ENCODE measurements at places on chromosomes 1 and 21.
A peak's percentile ranks its signal among the peaks of the same experiment; 100 is the strongest.

GRCh38 chr1:109935451-109935900 is 24.8 kb downstream of the CSF1 start:
- DNase-seq, result no peak

- no peak for DNase-seq
These were observed 31.7 kb downstream of the RUNX3 start for GRCh38 chr1:24898152-24898908.

DNA sequence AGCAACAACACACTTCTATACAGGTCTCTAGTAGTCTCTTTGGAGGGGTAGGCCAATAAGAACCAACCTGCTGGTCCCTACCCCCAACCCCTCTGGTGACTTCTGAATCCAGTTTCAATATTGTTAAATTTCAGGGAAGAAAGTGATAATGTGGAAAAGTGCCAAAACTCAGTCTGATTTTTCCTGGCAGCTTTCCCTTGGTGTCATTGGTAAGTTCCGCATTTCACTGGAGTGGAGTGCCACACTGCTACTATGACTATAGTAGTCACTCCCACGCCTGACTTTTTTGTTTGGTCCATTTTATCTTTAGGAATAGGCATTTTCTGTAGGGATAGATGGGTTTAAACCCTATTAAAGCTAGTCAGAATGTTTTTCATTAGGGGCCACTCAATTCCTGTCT is 5.7 kb upstream of the ARID1A start:
- no peak for DNase-seq

DNA sequence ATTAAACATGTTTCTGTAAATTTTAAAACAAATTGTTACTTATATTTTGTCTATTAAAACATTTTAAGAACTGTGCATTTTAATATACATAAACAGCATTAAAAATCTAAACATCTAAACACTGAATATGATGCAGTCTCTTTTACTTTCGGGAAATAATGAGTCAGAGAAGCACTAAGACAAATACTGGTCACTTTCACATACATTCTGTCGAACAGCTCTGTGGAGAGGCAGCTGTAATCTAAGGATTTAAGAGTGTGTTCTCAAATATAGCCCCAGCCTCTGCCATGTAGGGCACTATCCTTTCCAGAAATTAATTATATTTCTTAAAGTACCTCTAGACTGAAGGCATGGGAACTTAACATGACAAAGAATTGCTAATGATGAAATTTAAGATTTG is 89.6 kb upstream of the PTGFR start:
- DNase-seq, result no peak

- DNase-seq, result no peak
These were observed 1.2 kb downstream of the MCM3AP start for GRCh38 chr21:46284077-46284644.

- no peak for DNase-seq
These were observed 266.6 kb downstream of the GRIK1 start for GRCh38 chr21:29673096-29673610.

DNA sequence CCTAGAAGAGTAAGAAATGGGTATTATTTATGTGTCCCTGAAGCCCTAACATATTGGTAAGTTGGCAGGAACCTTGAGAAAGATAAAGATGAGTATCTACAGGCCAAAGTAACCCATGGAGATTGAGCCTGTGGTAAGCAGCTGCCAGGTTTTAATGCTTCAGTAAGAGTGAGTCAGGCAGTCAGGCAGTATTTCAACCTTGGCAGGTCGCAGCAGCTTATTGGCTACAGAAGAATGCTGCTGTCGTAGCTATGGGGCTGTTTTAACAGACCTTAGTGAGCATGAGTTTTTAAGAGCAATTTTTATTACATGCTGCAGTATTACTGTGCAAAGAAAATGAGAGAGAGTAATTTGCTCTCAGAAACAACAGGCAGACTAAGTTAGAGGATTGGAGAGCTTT is 10.3 kb upstream of the SLC30A10 start:
- DNase-seq, result no peak

DNA sequence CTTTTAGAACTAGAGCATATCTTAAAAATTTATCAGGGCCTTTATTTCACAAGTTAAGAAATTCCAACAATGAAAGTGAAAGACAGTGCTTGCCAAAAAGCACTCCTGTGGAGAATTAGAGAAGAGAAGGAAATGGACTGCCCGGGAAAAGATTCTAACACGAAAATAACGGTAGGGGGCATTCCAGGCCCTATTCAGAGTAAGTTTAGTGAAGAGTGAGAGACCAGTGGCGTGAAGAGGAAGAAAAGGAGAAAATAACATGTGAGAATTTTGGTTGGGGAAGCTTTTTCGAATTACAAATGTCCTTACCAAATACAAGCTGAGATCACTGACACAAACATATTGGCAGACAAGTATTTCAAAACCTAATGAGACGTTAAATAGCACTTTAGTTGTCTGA is 38.4 kb upstream of the RBM34 start:
- DNase-seq, result no peak

GRCh38 chr21:40639616-40640194 is 207.3 kb downstream of the DSCAM start:
- no peak for DNase-seq

DNA sequence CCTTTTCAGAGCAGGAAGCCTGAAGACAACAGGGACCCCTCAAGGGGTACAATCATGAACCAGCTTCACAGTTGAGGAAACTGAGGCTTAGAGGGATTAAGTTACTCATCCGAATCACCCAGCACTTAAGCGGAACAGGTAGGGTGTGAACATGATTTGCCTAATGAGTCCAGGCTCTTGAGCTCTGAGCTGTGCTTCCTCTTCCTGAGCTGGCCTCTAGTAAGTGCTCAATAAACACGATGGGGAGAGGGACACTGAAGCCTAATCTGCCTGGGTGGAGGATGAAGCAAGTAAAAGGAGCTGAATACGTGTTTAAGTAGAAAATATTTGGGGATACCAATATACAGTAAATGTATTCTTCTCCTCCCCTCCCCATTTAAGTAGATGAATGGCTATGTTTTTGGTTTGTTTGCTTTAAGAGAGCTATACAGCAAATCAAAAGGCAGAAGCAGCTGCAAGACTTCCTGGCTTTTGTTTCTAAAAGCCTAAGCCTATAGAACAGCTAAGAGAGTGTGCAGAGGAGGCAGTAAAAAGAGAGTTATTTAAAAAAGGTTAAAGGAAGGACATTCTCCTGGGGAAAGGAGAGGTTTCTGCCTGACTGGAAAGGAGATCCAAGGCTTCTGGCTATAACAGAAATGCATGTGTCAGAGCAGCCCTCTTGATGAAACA is 20.5 kb downstream of the STPG1 start:
- DNase-seq, result no peak

DNA sequence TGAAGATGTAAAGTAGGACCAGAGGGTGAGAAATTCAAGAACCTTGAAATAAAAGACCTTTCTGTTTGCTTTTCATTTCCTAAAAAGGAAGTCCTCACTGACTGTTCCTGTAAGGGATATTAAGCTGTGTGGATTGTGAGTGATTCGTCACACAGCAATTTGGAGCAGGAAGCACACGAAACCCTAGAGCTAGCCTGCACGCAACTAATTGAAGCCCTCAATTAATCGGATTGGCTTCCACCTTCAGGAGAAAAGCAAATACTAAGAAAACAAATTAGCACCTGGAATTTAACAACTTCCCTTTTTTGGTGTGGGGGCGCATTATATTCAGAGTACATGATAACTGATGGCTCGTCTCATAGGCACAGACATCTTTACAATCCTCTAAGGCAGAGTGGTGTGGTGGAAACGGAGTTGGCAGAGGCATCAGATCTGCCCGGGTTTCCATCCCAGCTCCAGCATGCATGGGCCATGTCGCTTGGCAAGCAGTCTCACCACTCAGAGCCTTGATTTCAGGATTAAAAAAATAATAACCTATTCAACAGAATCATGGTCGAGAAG is 95.2 kb downstream of the KCNJ15 start:
- peak; percentile 6 for DNase-seq

Data from NCI-H526 treated with DMSO at 0.1 percent for 48 hours (cell line).